Thymus (tissue), 14 donors: ENCODE measurements at places on chromosomes 2 and 18.
A peak's percentile ranks its signal among the peaks of the same experiment; 100 is the strongest.

GRCh38 chr2:61220768-61221167, 58.8 kb downstream of the C2orf74 start:
- no peaks in the 10 kb centered on the region for H3K27me3 ChIP-seq
- no peaks in the 10 kb centered on the region for H3K4me1 ChIP-seq
- peaks cover 42% of the 10 kb centered on the region for H3K36me3 ChIP-seq
- H3K27ac ChIP-seq, result no peak overlapping the region
- no peak overlapping the region for H3K4me3 ChIP-seq

DNA sequence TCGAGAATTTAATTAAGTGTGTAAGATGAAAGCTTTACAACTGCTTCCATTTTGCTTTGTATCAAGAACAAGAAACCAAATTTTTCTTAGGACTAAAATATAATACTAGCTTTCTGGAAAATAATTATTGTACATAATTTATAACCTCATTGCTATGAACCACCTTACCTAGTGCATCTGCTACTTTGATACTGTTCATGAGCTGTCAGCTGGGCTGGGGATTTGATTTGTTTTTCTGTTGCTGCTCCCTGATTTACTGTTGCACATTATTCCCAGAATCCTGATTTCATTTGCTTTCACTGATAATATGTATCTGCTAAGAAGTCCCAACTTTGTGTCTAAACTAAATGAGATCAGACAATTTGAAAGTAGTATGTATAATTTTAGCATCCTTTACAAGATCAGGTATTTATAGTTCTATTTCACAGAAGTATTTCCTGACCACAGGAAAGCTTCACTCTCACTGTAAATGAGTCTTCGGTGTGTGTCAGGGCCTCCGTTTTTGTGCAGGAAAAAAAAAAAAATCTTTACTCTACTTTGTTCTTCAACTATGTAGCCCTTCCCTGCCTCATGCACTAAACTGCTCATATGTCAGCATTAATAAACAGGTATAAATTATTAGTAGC, 105.6 kb upstream of the CCDC150 start:
- H3K27ac ChIP-seq, result no peak overlapping the region
- H3K36me3 ChIP-seq, result no peaks in the 10 kb centered on the region
- H3K4me3 ChIP-seq, result no peak overlapping the region
- DNase-seq, result no peak

- H3K4me1 ChIP-seq, result no peaks in the 10 kb centered on the region
- H3K36me3 ChIP-seq, result no peaks in the 10 kb centered on the region
- peaks cover 3% of the 10 kb centered on the region for H3K27me3 ChIP-seq
- no peak overlapping the region for H3K27ac ChIP-seq
Measured at GRCh38 chr2:20019747-20020146, 7.3 kb upstream of the MATN3 start.

GRCh38 chr2:161367675-161368074, 48.4 kb upstream of the TBR1 start:
- no peak overlapping the region for H3K27ac ChIP-seq
- H3K4me1 ChIP-seq, result no peaks in the 10 kb centered on the region
- no peak overlapping the region for H3K4me3 ChIP-seq
- H3K27me3 ChIP-seq, result no peaks in the 10 kb centered on the region

GRCh38 chr18:49863769-49864621, 50.7 kb upstream of the ACAA2 start:
- H3K27ac ChIP-seq, result no peak overlapping the region
- no peak overlapping the region for H3K4me3 ChIP-seq
- H3K4me1 ChIP-seq, result no peaks in the 10 kb centered on the region
- H3K27me3 ChIP-seq, result no peaks in the 10 kb centered on the region
- no peak for DNase-seq

DNA sequence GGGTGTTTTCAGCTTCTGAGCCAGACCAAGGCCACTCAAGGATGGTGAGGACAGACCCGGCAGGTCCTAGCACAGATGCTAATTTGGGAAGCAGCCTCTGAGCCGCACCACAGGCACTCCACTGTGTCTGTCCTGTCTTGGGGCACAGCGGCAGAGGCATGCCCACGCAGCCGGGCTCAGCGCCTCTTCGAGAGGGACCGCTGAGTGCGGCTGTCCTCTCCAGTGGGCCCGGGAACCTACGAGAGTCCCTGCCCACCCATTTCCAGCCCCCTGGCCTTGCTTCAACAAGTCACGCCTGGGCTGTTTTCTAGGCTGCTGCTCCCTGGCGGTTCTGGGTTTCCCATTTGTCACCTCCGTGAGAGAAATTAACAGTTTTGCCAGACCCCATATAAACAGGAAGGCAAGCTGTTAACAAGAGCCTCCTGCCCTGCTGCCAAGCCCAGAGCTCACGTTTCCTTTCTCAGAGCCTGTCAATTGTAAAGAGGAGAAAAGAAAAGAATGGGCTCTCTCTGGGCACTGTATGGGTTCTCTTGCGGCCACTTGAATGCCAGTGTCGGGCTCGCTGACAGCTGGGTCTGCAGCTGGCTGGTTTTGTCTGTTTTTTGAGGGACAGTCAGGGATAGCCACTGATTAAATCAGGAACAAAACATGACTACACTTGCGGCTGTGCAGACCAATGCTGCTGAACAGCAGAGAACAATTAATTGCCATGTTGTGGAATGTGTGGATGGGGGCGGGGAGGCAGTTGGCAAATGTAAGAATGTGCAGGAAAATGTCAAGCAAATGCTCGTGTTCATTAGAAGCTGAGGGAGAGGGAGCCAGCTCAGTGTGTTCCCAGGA, 30.6 kb downstream of the TMEM17 start:
- no peak for DNase-seq
- no peaks in the 10 kb centered on the region for H3K36me3 ChIP-seq
- no peaks in the 10 kb centered on the region for H3K27me3 ChIP-seq
- no peak overlapping the region for H3K4me3 ChIP-seq
- peaks cover 29% of the 10 kb centered on the region for H3K4me1 ChIP-seq
- peak overlapping the region; percentile 57 for H3K27ac ChIP-seq

- no peaks in the 10 kb centered on the region for H3K36me3 ChIP-seq
- H3K4me3 ChIP-seq, result no peak overlapping the region
- H3K4me1 ChIP-seq, result no peaks in the 10 kb centered on the region
- H3K27me3 ChIP-seq, result no peaks in the 10 kb centered on the region
Measured at GRCh38 chr18:59787998-59788790, 91.0 kb upstream of the CCBE1 start.

DNA sequence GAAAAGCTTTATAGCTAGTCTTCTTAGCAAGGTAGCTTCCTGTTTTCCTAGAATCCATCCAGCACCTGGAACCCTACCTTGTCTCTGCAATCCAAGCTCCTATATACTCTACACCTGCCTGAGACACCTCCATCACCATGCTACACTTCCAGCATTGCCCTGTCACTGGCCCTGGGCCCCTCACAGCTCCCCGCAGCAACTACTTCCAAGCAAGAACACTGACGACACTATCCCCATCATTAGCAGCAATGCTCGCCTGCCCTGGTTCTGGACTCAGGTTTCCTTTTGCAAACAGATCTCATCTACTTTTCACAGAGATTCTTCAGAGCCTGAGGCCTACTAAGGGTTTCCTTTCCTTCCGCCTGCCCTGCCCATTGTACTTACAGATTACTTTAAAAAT, 121.1 kb downstream of the DTNB start:
- no peak overlapping the region for H3K27ac ChIP-seq
- no peaks in the 10 kb centered on the region for H3K36me3 ChIP-seq
- no peaks in the 10 kb centered on the region for H3K4me1 ChIP-seq
- no peaks in the 10 kb centered on the region for H3K27me3 ChIP-seq
- DNase-seq, result no peak

DNA sequence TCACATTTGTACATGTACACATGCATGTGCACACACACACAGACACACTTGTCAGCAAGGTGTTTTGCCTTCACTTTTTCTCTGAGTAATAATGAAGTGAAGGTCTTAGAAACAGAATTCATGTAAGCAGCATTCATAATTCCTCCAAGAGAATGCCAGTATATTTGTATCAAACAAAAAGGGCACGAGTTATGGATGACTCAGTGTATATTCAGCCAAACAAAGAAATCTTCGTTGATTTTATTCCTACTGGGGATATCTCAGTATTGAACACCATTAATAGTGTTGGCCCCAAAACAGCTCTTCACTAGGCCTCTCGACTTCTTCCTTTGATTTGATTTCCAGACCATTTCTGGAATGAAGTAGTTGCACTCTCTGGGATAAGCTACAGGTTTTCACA, 125.3 kb downstream of the PIK3C3 start:
- no peak overlapping the region for H3K4me3 ChIP-seq
- DNase-seq, result no peak
- H3K27me3 ChIP-seq, result no peaks in the 10 kb centered on the region
- no peak overlapping the region for H3K27ac ChIP-seq
- no peaks in the 10 kb centered on the region for H3K4me1 ChIP-seq
- no peaks in the 10 kb centered on the region for H3K36me3 ChIP-seq

GRCh38 chr2:120976501-120977307, 241.0 kb downstream of the GLI2 start:
- no peaks in the 10 kb centered on the region for H3K27me3 ChIP-seq
- H3K27ac ChIP-seq, result no peak overlapping the region
- no peak for DNase-seq
- no peaks in the 10 kb centered on the region for H3K36me3 ChIP-seq

GRCh38 chr2:120480903-120481445, 135.0 kb downstream of the INHBB start:
- no peak overlapping the region for H3K27ac ChIP-seq
- no peaks in the 10 kb centered on the region for H3K36me3 ChIP-seq
- no peak overlapping the region for H3K4me3 ChIP-seq
- DNase-seq, result no peak

DNA sequence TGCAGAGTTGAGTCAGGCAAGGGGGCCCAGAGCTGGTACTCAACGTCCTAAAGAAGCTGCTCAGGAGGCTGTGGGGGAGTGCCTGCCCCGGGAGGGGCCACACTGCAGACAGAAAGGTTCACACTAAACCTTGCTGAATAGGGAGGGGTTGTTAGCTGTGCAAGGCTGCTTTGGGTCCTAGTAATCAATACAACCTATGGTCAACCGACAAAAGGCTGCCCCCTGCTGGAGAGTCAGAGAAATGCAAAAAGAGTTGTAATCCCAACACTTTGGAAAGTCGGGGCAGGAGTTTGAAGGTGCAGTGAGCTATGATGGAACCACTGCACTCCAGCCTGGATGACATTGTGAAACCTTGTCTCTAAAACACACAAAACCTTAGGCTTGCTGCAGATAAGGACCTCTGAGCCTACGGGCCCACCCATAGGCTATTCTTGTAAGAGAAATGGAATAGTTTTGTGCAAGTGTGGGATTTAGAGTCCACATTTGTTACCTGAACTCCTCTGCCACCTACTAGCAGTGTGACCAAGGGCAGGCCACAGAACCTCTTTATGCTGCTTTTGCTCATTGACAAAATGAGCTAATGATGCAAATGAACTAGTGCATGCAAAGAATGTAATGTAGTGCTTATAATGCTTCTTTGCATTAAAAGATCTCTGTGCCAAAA, 81.5 kb downstream of the PRPF40A start:
- H3K27me3 ChIP-seq, result no peaks in the 10 kb centered on the region
- DNase-seq, result peak; percentile 55
- no peaks in the 10 kb centered on the region for H3K4me1 ChIP-seq
- no peaks in the 10 kb centered on the region for H3K36me3 ChIP-seq
- no peak overlapping the region for H3K27ac ChIP-seq

DNA sequence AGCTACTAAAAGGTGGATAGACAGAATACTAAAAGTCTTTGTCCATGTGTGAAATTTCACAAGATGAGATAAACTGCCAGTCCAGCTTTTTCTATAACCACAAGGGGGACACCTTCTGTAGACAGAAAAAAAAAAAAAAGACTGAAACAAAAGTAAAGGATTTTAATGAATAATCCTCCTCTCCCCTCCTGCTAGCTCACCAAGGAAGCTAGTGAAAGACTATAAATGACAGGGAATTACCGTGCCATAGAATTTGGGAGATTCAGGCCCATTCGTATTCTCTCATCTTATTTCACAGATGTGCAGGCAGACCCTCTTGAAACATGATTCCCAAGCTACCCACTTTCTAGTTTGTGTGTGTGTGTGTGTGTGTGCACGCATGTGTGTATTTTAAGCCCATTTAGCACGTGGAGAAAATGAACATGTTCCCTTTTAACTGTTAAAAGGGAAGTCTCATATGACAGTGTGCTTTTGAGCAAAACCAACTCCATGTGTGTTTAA, 36.3 kb upstream of the SLC8A1 start:
- no peaks in the 10 kb centered on the region for H3K36me3 ChIP-seq
- no peaks in the 10 kb centered on the region for H3K27me3 ChIP-seq

DNA sequence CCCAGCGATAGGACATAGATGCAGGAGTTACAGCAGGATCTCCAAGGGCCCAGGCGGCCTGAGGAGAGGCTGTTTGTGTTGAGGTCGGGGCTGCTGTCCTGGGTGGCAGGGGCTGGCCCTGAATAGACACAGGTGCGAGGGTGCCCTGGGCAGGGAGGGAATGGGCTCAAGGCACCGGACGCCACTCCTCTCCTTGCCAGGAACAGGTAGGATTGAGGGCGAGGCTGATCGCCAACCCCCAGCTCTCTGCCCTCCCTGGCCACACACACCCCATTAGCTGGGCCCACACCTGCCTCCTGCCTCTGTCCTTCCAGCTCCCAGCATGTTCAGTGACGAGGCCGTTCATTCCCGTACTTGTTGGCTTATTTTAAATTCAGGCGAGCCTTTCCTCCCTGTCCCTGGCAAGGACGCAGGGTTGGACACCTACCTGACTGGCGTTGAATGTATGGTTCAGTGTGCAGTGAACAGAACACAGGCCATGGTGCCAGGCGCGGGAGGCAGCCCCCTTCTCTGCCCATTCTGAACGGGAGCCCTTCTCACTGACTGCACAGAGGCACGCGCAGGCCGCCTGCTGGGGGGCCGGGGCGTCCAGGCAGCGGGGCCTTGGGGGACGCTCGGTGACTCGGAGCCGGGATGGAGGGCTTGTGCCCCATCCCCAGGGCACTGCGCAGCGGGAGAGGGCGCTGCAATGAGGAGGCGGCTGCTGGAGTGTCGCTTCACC, 41.3 kb upstream of the SNED1 start:
- no peaks in the 10 kb centered on the region for H3K36me3 ChIP-seq
- peaks cover 2% of the 10 kb centered on the region for H3K4me1 ChIP-seq
- no peak for DNase-seq
- no peak overlapping the region for H3K27ac ChIP-seq
- H3K27me3 ChIP-seq, result peaks cover 39% of the 10 kb centered on the region

- no peaks in the 10 kb centered on the region for H3K27me3 ChIP-seq
- DNase-seq, result no peak
- H3K36me3 ChIP-seq, result no peaks in the 10 kb centered on the region
Measured at GRCh38 chr2:61750624-61751023, 103.2 kb downstream of the FAM161A start.

- DNase-seq, result no peak
- H3K36me3 ChIP-seq, result no peaks in the 10 kb centered on the region
- H3K27ac ChIP-seq, result no peak within 1 kb of the TSS
- no peaks in the 10 kb centered on the region for H3K4me1 ChIP-seq
- peaks cover 36% of the 10 kb centered on the region for H3K27me3 ChIP-seq
- H3K4me3 ChIP-seq, result no peak within 1 kb of the TSS
Measured at GRCh38 chr18:5197032-5197434, at the start of gene AKAIN1. Gene AKAIN1, minus strand, starts transcription at chr18:5197257. Its CDS starts 204 bp downstream, at chr18:5197053.

DNA sequence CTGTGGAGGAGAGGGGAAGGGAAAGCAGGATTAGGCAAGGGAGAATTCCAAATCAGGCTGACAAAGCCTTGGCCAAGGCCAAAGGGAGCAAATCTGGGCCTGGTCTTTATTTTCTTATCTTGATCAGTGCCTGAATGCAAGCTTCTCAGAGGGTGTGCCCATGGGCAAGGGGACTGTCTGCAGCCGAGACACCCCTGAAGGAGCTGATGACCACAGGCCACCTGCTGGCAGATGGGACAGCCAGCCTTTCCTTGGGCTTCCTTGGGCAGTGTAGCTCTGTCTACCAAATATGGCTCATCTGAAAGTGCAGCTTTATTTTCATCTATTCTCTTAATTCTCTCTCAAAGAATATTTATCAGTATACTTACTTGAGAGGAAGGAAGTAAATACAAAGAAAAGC, 117.0 kb downstream of the PKP4 start:
- no peak for DNase-seq
- H3K27ac ChIP-seq, result no peak overlapping the region
- no peak overlapping the region for H3K4me3 ChIP-seq
- H3K36me3 ChIP-seq, result no peaks in the 10 kb centered on the region
